ENCODE measurements at places on chromosomes 5 and 9. TPM values are rescaled to one million over a fixed set of nuclear protein-coding genes. Genes with fewer than 3 reads are reported as not detected.

DNA sequence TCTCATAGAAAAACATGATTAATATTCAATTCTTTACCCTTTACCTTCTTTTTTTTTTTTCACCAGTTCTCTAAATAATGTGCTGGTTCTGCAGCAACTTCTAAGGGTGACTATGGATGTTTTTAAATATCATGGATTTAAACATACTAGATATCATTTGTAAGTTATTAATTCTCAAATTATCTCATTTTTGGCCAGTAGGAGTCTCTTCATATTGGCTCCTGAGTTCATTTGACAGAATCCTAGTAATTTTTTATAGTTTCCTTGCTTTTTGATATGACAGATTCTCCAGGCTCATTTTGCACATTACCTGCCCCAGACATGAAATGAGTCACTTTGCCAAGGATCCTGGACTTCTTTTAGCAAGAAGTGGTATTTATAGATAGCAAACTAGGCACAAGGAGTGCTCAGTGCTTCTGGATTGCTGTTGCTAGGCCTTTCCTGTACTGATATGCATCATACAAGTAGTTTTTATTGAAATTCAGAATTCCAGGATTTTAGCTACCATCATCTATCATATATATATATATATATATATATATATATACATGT is 201.3 kb upstream of the IL12B start:
- DNase-seq, result no peak

DNA sequence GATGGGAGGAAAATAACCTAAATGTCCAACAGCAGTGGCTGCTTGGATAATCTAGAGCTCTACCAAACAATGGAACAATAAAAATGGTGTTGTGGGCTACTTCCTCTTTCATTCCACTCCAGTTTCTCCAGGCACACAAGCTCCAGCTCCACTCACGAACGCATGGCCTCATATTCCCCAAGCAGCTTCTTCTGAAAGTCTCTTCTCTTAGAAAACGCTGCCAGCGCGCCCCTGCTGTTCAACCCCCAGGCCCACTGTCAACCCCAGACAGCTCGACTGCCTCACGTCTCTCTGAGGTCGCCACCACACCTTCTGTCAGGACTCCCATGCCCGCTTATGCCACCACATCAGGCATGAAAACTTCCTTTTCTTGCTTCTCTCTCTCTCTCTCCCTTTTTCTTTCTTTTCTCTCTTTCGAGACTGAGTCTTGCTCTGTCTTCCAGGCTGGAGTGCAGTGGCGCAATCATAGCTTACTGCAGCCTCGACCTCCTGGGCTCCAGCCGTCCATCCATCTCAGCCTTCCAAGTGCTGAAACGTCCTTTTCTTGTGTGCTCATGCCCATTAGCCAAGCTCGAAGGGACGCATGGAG is 16.2 kb downstream of the OR2V2 start:
- DNase-seq, result no peak

DNA sequence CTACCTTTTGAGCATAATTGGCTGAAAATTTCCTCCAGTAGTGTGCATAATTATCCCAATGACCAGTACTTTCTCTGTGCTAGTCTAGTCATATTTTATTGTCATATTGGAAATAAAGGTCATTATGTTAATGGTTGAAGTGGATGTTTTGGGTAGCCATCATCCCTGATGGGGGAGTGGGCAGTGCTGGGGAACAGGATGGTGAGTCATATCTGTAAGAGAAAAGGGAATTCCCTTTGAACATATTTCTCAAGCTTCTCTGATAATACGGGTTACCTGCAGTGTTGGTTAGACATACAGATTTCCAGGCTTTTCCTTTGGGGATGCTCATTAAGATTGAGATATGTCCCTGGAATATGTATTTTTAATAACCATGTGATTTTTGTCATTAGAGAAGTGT is 33.3 kb upstream of the SPATA31D4 start:
- no peak for DNase-seq

DNA sequence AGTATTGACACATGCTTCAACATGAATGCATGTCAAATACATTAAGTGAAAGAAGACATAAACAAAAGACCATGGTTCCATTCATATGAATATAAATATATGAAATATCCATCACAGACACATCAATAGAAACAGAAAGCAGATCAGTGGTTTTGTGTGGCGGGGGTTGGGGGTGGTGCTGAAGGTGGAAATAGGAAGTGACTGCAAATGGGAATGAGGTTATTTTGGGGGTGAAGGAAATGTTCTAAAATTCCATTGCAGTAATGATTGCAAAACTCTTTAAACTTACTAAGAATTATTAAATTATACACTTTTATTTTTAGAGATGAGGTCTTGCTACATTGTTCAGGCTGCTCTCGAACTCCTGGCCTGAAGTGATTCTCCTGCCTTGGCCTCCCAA is 28.7 kb downstream of the TAF1L start:
- no peak for DNase-seq

The GLE1 gene
- 28.0 TPM for total RNA-seq
